Mucosa of descending colon (tissue), 3 donors: ENCODE measurements at places on chromosomes 3 and 15. TPM values are rescaled to one million over a fixed set of nuclear protein-coding genes. Genes with fewer than 3 reads are reported as not detected.

DNA sequence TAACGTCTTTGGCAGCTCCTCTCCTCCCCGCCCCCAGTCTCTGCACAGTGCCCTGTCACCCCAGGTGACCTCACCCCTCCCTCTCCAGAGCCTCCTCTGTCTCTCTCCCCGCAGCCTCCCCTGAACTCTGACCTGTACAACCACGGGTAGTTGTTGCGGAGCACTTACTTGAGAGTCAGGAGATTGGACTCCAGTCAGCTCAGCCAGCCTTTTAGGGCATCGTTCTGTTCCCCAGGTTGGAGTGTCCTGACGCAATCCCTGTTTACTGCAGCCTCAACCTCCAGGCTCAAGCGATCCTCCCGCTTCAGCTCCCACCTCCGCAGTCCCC, 177.7 kb downstream of the UACA start:
- no peak for DNase-seq

RTP1 gene
- not detected for total RNA-seq

- DNase-seq: no peak
Observed at GRCh38 chr3:190105876-190106275, 14.8 kb downstream of the P3H2 start.

- no peak for DNase-seq
Observed at GRCh38 chr3:112056451-112056929, 22.0 kb downstream of the TMPRSS7 start.

IMP3 gene
- total RNA-seq: 47.6 TPM
